ENCODE measurements at places on chromosomes 4 and X.

DNA sequence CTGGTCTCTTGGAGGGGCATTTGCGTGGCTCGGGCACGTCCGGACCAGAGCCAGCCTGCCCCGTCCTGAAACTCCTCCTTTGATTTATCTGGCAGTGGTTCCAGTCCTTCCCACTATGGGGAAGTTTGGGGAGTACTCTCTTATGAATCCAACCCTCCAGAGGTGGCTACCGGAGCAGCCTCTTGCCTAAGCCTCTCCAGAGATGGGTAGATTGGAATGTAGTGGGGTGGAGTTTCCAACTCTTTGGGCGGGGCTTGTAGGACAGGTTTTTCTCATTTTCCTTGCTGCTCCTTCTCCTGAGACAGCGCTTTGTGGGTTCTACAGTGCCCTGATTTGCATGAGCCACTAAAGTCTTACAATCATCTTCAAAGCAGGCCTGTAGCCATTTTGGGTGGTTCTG lies 60.1 kb upstream of the XAGE1B start:
- no peak overlapping the region for H3K27ac ChIP-seq
- H3K4me3 ChIP-seq = no peak overlapping the region
- no peak for DNase-seq
- H3K27me3 ChIP-seq = no peaks in the 10 kb centered on the region

DNA sequence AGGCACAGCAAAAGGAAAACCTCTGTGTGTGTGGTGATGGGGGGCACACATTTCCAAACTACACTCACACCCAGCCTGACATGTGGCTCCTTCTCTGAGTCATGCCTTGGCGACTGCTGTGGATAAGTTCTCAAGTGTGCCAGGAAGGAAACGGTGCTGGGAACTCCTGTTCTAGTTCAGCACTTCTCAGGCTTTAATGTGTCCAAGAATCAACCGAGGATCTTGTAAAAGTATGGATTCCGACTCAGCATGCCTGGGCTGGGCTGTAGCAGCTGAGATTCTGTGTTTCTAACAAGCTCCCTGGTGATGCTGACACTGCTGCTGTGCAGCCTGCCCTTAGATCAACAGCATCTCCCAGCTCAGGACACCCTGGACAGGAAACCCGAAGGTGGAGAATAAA lies 20.2 kb downstream of the CLNK start:
- no peak overlapping the region for H3K4me3 ChIP-seq
- H3K27me3 ChIP-seq = no peaks in the 10 kb centered on the region
- no peaks in the 10 kb centered on the region for H3K36me3 ChIP-seq
- DNase-seq = peak; percentile 48
- no peak overlapping the region for H3K27ac ChIP-seq

- no peaks in the 10 kb centered on the region for H3K27me3 ChIP-seq
- no peaks in the 10 kb centered on the region for H3K36me3 ChIP-seq
- peaks cover 15% of the 10 kb centered on the region for H3K4me1 ChIP-seq
- H3K4me3 ChIP-seq = no peak overlapping the region
- no peak overlapping the region for H3K27ac ChIP-seq
These were observed 24.2 kb downstream of the CBLL2 start for GRCh38 chrX:22296871-22297270.

DNA sequence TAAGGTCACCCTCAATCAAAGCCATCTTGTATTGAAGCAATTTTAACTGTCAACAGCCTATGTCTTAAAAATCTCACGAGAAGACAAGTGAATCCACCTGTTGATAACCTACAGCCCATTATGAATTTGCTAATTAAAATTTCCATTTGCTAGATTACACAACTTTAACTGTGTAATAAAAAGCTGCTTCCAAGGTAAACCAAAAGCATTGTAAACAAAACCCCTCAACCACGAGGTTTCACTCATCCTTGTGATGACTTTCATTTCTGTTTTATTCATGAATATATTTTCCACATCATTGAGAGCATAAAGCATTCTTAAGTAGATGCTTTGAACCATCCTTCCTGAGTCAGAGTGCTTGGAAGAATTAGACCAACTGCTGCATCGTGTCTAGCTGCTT lies 217.5 kb upstream of the GYPA start:
- H3K27me3 ChIP-seq = no peaks in the 10 kb centered on the region
- no peak for DNase-seq

- no peak for DNase-seq
- no peaks in the 10 kb centered on the region for H3K4me1 ChIP-seq
- H3K4me3 ChIP-seq = no peak overlapping the region
- no peaks in the 10 kb centered on the region for H3K27me3 ChIP-seq
These were observed 222.2 kb upstream of the DKK2 start for GRCh38 chr4:107258359-107258758.

GRCh38 chrX:115339441-115340025 lies 50.0 kb downstream of the LUZP4 start:
- H3K36me3 ChIP-seq = no peaks in the 10 kb centered on the region
- H3K4me3 ChIP-seq = no peak overlapping the region
- no peak overlapping the region for H3K27ac ChIP-seq

GRCh38 chr4:38154681-38155588 lies 194.7 kb downstream of the PTTG2 start:
- peaks cover 22% of the 10 kb centered on the region for H3K4me1 ChIP-seq
- peak; percentile 79 for DNase-seq
- H3K4me3 ChIP-seq = no peak overlapping the region
- H3K27me3 ChIP-seq = no peaks in the 10 kb centered on the region
- no peaks in the 10 kb centered on the region for H3K36me3 ChIP-seq

DNA sequence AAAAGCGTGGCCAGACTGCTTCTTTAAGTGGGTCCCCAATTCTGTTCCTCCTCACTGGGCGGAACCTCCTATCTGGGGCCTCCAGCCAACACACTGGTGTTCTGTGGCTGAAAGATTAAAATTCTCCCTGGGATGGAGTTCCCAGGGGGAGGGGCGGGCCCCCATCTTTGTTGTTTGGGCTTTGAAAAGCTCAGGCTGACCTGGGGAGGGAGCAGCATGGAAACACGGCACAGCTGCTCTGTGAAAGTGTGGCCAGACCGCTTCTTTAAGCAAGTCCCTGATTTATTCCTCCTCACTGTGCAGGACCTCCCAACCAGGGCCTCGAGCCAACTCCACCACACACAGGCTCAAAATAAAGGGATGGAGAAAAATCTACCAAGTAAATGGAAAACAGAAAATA lies 219.5 kb downstream of the TMEM47 start:
- peak; percentile 47 for DNase-seq
- H3K4me1 ChIP-seq = no peaks in the 10 kb centered on the region
- no peaks in the 10 kb centered on the region for H3K27me3 ChIP-seq

DNA sequence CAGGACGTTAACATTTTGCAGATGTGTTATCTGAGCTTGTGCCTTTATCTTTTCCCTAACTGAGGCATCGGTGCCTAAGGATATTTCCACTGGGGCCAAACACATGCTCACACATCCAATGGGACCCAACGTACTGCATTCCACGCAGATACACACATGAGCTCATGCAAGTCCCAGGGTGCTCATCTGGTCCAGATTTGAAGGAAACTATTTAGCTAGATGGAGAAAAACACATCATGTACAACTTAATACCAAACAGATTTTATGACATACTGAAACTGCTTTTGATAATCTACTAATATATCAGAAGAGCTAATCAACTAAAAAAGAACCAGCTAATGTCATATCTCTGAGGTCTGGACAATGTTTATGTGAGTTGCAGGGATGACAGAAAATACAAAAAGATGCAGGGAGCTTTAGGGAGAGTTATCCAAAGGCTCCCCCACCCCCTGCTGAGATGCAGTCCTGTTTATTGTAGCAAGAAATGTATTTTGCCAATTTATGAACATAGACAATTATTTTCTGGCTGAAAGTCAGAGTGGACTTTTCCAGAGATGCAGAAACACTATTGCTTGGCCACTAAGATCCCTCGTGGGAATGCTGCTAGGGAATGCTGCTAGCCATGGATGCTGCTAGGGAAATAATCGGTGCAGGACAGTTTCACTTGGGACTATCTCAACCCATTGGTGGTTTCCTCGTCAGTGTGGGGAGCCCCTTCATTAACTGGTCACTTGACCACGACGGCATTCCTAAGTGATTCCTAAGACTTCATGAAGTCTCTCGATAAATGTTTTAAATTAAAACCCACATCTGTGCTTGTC lies 172.8 kb downstream of the SMIM20 start:
- no peaks in the 10 kb centered on the region for H3K4me1 ChIP-seq
- no peaks in the 10 kb centered on the region for H3K27me3 ChIP-seq
- no peak overlapping the region for H3K4me3 ChIP-seq
- H3K27ac ChIP-seq = no peak overlapping the region

DNA sequence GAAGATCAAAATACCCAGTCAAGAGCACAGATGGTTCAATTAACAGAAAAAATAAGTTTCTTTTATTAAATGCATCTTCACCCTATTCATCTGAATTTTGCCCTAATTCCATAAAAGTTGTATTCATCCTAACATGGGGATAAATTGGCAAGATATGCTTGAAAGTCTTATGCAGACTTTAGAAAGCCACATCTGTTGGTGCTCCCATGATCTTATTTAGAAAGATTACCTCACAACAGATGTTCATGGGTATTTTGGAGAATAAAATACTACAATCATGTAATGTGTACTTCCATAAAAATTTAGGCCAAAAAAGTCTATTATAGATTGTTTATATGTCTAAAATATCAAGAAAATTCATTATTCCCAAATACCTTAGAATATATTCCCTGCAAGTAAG lies 510.3 kb downstream of the TECRL start:
- H3K27ac ChIP-seq = no peak overlapping the region
- no peaks in the 10 kb centered on the region for H3K36me3 ChIP-seq
- H3K27me3 ChIP-seq = no peaks in the 10 kb centered on the region
- no peak for DNase-seq
- no peaks in the 10 kb centered on the region for H3K4me1 ChIP-seq
- H3K4me3 ChIP-seq = no peak overlapping the region

DNA sequence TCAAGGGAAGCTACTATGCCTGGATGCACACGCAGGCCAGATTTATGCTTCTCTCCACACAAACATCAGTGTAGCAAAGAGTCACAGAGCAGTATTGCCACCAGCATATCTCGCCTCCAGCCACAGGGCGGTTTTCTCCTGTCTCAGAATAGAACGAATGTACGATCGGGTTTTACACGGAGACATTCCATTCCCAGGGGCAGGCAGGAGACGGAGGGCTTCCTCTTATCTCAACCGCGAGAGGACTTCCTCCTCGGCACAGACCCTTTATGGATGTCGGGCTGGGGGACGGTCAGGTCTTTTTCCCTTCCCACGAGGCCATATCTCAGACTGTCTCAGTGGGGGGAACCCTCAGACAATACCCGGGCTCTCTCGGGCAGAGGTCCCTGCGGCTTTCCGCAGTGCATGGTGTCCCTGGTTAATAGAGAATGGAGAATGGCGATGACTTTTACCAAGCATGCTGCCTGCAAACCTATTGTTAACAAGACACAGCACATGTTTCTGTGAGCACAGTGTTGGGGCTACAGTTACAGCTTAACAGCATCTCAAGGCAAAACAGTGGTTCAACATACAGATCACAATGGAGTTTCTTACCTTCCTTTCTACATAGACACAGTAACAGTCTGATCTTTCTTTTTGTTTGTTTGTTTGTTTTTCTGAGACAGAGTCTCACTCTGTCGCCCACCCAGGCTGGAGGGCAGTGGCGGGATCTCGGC lies 24.1 kb downstream of the CSF2RA start:
- H3K27ac ChIP-seq = no peak overlapping the region
- DNase-seq = no peak
- H3K4me3 ChIP-seq = no peak overlapping the region
- no peaks in the 10 kb centered on the region for H3K36me3 ChIP-seq

GRCh38 chr4:15443371-15444160 lies 15.7 kb downstream of the C1QTNF7 start:
- no peaks in the 10 kb centered on the region for H3K36me3 ChIP-seq
- H3K27me3 ChIP-seq = no peaks in the 10 kb centered on the region
- no peak overlapping the region for H3K4me3 ChIP-seq
- no peaks in the 10 kb centered on the region for H3K4me1 ChIP-seq
- DNase-seq = no peak

DNA sequence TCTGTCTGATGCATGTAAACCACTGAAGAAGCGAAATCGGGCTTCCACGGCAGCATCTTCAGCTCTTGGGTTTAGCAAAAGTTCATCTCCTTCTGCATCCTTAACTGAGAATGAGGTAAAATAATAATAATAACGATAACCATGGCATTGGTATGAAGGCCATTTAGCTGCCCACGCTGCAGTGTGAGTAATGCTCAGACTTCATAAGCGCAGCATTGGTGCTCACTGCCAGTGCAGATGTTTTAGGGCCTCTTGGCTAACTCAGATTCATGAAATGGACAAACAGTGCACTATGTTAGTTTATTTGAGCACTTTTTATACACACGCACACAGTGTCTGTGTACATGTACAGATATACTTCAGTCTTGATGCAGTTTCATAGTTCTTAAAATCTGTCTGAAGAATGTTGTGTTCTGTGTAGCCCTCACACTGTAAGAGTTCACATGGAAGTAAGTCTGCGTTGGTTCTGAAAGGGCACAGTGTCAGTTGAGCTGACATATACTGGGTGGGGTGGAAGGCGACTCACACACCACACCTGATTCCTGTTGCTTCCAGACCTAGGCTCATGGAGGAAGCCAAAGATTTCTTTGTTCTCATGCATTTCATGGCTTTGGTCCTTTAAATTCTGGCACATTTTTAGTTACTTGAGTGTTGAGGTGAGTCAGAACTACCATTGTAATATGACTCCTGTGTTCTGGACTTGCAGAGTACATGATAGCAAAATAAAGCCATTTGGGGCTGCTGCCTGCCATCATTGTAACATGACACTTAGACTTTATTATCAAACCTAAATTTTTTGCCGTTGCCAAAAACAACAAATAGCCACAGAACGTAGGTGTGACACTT lies 68.7 kb downstream of the NSD2 start:
- H3K36me3 ChIP-seq = peaks cover 82% of the 10 kb centered on the region
- H3K27me3 ChIP-seq = no peaks in the 10 kb centered on the region
- peaks cover 10% of the 10 kb centered on the region for H3K4me1 ChIP-seq

GRCh38 chrX:63747331-63747730 lies 37.7 kb downstream of the ARHGEF9 start:
- H3K4me1 ChIP-seq = no peaks in the 10 kb centered on the region
- H3K27ac ChIP-seq = no peak overlapping the region
- no peaks in the 10 kb centered on the region for H3K27me3 ChIP-seq

DNA sequence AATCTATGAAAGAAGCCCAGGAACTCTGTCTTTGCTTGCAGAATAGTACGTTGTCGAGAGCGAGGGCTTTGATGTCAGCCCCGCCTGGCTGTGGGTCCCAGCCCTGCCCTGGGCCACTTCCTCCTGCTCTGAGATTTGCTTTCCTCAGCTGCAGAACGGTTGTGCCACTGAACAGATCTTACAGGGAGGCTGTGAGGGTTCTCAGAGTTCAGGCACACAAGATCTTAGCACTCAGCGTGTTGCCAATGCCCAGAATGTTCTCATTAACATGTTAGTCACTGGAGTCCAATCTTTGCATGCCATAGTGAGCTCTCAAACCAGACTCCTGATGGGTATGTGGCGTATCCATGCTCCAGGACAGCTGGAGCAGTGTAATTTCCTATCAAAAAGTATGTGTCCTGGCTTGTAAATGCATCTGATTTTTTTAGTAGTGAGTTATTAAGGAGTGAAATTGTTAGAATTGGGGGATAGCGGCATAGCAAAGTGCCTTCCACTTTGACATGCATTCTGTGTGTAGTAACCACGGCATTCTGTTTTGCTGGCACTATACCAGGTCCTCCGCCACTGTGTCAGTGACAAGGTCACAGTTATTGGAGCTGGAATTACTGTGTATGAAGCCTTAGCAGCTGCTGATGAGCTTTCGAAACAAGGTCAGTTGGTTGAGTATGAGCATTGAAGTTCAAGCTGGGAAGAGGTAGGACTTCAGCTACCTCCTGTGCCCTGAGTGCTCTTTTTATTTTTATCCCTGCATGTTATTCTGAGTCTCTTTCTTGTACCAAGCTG lies 31.6 kb downstream of the TKTL1 start:
- H3K36me3 ChIP-seq = no peaks in the 10 kb centered on the region
- no peak for DNase-seq
- H3K27me3 ChIP-seq = no peaks in the 10 kb centered on the region
- no peaks in the 10 kb centered on the region for H3K4me1 ChIP-seq

GRCh38 chrX:104195489-104196084 lies 29.3 kb downstream of the FAM199X start:
- H3K36me3 ChIP-seq = peaks cover 30% of the 10 kb centered on the region
- DNase-seq = peak; percentile 59
- H3K4me1 ChIP-seq = no peaks in the 10 kb centered on the region
